ENCODE measurements at places on chromosomes 2 and 18.

DNA sequence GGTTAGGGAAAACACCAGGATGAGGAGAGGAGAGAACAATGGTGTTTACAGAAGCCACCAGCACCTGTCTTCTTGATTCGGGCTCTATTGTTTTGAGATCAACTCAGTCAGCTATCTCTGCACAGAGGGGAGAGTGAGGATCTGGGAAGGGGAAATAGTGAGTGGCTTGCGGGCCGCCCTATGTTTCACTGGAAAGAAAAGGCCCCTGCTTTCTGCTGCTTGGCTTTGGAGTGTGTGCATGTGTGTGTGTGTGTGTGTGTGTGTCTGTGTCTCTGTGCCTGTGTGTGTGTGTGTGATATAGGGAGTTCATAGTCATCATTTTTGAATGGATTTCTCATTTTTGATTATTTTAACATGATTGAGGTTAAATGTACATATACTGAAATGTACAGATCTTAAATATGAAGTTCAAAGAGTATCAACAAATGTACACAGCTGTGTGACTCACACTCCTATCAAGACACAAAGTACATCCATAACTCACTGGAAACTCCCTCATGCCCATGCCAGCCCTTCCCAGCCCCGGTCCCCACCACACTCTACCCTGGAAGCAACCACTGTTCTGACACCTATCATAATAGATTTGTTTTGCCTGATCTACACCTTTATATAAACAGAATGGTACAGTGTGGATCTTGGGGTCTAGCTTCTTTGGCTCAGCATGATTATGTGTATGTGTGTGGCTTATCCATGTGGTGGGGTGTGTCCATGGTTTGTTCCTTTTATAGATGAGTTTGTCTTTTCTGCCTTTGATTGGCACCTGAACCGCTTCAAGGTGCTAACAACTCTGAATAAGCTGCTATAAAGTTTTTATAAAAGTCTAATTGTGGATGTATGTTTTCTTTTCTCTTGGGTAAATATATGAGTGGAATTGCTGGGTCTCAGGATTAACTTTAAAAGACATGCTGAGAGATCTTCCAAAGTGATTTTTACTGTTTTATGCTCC is 258.3 kb downstream of the SETBP1 start:
- no peak for DNase-seq

DNA sequence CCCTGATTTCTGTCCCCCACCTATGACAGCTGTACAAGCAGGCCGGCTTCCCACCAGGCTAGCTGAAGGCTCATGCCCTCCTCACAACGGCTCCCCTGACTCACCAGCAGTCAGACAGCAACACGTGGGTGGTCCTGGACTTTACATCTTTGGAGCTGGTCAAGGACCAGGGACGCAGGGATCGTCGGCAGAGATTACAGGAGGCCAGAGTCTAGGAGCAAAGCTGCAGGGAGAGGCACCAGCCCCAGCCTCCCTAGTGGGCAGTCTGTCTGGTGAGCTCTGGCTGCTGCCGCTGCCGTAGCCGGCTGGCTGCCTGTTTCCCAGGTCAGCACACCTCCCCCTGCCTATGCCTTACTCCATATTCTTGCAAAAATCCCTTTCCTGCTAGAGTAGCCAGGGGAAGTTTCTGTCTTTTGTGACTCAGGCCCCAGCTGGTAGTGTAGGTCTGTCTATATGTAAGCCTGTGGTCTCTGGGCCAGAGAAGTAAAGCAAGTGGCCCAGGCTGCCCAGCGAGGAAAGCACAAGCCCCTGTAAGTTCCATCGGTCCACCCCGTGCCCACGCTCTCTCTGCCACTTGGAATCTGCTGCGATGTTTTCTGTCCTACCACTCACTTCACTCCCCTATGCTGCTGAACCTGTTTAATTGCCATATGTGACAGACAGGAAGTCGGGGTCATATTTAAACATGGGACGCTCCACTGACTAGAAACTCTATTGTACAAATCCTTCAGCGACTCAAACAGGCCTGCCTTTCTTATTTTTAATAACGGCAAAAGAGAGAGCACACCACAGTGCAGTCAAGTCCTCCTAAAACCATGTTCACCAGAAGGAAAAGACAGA is 2.4 kb upstream of the ARHGEF4 start:
- no peak for DNase-seq

GRCh38 chr2:118119158-118119727 is 31.0 kb downstream of the INSIG2 start:
- no peak for DNase-seq

- DNase-seq: peak; percentile 31
Observed at GRCh38 chr2:222424729-222425671, 657 bp downstream of the SGPP2 start.

GRCh38 chr2:175049661-175050060 is 44.5 kb upstream of the CHN1 start:
- DNase-seq: no peak

DNA sequence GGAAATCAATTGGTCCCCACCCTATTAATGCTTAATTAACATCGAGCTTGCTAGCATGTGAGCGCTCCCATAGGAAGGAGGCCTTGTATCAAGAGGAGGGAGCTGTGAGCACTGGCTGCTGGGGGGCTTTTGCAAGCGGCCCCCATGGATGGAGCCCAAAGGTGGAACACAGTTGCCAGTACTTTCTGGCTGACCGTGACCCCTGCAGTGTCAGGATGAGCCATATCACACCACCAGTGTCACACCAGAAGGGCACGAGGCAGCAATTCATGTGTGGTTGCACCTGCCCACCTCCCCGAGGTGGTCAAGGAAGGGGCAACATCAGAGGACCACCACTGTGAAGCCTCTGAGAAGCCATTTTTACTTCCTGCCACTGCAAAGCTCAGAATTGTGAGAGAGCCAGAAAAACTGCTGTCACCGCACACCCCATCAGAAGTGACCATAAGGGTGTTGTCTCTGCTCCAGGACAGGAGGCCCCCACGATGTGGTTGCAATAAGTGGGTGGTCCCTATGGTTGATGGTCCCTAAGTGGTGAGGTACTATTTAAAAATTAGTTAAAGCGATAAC is 99.8 kb upstream of the RAB6C start:
- no peak for DNase-seq

DNA sequence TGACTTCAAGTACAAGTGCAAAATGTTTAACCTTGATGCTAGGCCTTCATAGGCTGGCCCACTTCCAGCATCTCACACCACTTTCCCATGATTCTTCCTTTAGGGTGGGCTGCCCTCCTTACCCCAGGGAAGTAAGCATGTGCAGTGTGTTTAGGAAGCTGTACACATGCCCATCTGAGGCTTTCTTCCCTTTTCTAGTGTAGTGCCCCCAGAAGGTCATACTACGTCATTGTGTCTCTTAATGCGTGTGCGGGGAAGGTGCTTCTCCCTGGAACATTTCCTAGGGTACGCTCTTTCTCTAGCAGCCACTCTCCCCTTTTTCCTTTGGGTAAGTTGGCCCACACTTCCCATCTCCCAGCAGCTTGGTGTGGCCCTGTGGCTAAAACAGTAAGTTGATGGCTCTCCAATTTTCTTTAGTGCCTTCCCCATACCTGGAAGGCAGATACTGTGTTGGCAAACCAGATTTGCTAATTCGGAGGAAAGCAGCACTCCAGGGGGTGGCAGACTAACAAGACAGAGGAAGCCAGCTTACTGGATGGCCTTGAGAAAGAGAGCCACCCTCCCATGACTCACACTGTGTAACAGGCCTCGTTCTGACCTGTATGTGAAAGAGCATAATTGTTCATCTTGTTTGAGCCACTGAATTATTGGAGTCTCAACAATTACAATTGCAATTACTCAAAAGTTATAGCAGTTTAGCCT is 1.1 kb upstream of the SULT6B1 start:
- DNase-seq: peak; percentile 68

GRCh38 chr2:60614319-60614718 is 60.9 kb upstream of the BCL11A start:
- DNase-seq: no peak

- DNase-seq: no peak
Observed at GRCh38 chr2:225495706-225496105, 96.2 kb downstream of the NYAP2 start.

GRCh38 chr2:48414980-48415835 is 114.7 kb upstream of the STON1 start:
- DNase-seq: peak; percentile 26

Measured in SW480 (cell line).